ENCODE measurements at places on chromosomes 12 and 14.

- DNase-seq: no peak
Measured at GRCh38 chr14:79836577-79836976, 374.7 kb downstream of the DIO2 start.

- DNase-seq: no peak
Measured at GRCh38 chr12:93813972-93814821, 137.0 kb downstream of the CRADD start.

GRCh38 chr12:39581592-39581991 is 38.0 kb downstream of the ABCD2 start:
- no peak for DNase-seq

- peak; percentile 57 for DNase-seq
Measured at GRCh38 chr12:50088577-50089335, 3.6 kb downstream of the SMARCD1 start.

GRCh38 chr14:95526483-95527386 is 8.1 kb upstream of the GLRX5 start:
- no peak for DNase-seq

Measured in liver (tissue), 10 donors.